HepG2 (cell line): ENCODE measurements at places on chromosomes 4 and X.

DNA sequence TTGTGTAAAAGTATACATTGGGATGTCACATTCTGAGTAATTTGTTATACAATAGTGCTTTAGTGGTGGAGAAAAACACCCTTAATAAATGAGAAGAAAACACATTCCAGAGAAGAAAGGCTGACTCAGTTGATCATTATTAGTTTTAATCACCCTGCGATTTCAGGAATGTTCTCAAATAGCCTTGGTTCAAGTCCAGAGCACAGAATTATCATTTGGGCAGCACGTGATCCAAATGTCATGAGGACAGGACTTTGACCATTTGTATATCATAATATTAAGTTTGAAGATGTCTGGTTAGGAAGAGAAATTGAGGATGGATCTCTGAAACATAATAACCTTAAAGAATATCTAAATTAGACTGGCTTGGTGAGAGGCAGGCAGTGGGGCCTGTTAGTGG lies 1434.3 kb upstream of the TENM3 start:
- no peaks in the 10 kb centered on the region for H3K27me3 ChIP-seq
- H3K4me3 ChIP-seq = no peak overlapping the region
- no peak overlapping the region for H3K27ac ChIP-seq
- H3K36me3 ChIP-seq = no peaks in the 10 kb centered on the region

DNA sequence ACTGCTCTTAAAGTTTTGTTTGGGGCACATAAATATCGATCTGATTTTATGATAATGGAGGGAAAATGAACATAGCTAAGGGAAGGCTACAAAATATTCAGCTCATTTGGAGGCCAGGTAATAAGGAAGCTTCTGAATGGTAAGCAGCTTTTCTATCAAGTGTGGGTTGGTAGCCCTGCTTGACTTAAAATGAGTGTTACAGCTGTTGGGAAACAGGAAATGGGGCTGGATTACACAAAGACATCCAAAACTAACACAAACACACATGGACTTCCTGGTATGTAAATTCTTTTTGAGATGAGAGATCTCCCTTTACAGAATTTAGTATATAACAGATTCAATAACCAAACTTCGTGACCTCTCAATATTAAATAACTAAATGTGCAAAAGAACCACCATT lies 58.0 kb downstream of the FGF16 start:
- no peak overlapping the region for H3K4me3 ChIP-seq
- H3K27me3 ChIP-seq = no peaks in the 10 kb centered on the region
- H3K36me3 ChIP-seq = no peaks in the 10 kb centered on the region; the same call in 2 of the 3 replicates
- DNase-seq = peak; percentile 3

DNA sequence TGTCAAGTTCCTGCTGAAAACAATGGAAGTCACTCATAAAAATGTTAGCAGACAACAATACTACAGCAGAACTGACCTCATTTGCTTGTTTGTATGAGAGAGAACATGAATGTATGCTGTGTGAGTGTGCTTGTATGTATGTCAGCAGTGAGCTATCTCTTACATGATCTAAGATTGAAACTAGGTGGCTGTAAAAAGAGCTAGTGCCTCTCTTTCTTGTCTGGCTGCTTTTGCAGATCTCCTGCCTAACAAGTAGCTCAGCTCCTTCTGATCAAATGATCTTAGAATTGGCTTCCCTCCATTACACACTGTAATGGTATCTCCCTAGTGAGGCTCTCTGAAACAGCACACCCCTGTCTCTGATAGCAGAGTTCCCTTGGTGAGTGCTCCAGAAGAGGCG lies 20.7 kb downstream of the PAK3 start:
- H3K36me3 ChIP-seq = no peaks in the 10 kb centered on the region
- no peaks in the 10 kb centered on the region for H3K4me1 ChIP-seq
- DNase-seq = no peak
- no peaks in the 10 kb centered on the region for H3K27me3 ChIP-seq
- H3K27ac ChIP-seq = no peak overlapping the region

DNA sequence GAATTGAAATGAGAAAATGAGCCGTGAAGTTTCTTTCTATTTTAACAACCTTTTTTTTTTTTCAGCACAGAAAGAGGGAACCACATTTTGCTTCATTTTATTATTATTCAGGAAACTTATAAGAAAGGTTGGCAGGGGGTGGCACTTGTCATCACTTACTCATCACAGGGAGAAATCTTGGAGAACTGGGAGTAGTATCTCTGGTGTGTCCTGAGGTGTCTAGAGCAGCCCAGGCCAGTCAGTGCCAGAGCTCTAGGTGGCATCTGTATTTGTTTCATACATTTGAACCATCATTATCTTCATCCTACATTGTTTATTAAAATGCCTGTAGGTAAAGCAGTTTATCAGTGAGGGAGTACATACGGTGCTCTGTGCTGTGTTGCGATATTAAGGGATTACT lies 43.8 kb upstream of the ARHGAP24 start:
- DNase-seq = no peak
- no peak overlapping the region for H3K27ac ChIP-seq
- H3K4me3 ChIP-seq = no peak overlapping the region
- H3K27me3 ChIP-seq = no peaks in the 10 kb centered on the region

DNA sequence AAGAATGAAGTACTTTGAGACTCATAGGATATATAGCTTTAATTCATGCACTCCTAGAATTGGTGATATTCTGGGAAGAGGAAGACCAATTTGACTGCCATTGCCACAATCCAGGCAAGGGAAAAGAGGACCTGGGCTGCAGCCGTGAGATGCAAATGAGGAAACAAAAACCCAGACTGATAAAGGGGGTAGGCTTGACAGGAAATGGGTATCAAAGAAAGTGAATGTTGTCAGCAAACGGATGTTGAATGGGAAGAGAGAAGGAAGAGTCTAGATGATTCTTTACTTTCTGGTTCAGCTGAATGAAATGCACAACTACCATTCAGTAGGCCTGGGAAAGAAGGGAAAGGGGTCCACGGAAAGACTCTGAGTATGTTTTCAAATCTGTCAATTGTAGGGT lies 17.1 kb upstream of the ARHGEF6 start:
- no peak overlapping the region for H3K4me3 ChIP-seq
- no peaks in the 10 kb centered on the region for H3K4me1 ChIP-seq
- H3K36me3 ChIP-seq = no peaks in the 10 kb centered on the region
- H3K27me3 ChIP-seq = no peaks in the 10 kb centered on the region
- no peak overlapping the region for H3K27ac ChIP-seq

DNA sequence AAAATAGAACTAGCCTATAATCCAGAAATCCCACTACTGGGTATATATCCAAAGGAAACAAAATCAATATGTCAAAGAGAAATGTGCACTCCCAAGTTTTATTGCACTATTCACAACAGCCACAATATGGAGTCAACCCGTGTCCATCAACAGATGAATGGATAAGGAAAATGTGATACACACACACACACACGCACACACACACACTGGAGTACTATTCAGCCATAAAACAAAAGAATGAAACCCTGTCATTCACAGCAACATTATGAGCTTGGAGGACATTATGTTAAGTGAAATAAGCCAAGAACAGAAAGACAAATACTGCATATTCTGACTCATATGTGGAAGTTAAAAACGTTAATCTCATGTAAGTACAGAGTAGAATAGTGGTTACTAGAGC lies 5.8 kb upstream of the FHL1 start:
- H3K27ac ChIP-seq = no peak overlapping the region
- no peak for DNase-seq
- no peaks in the 10 kb centered on the region for H3K4me1 ChIP-seq
- no peaks in the 10 kb centered on the region for H3K27me3 ChIP-seq
- H3K4me3 ChIP-seq = no peak overlapping the region

- no peak overlapping the region for H3K27ac ChIP-seq
- no peaks in the 10 kb centered on the region for H3K36me3 ChIP-seq
- H3K4me3 ChIP-seq = no peak overlapping the region
- peak; percentile 0 for DNase-seq
These were observed 187.4 kb upstream of the TEX13C start for GRCh38 chrX:125132274-125132673.
